ENCODE measurements at places on chromosomes 2 and 18.
A peak's percentile ranks its signal among the peaks of the same experiment; 100 is the strongest.

- DNase-seq, result peak; percentile 76
Observed at GRCh38 chr2:191202881-191203397, 42.3 kb upstream of the MYO1B start.

- peak; percentile 87 for DNase-seq
Observed at GRCh38 chr2:165293440-165294420, 54.5 kb downstream of the SCN2A start.

GRCh38 chr18:11849841-11850634 is 1.2 kb upstream of the CHMP1B start:
- DNase-seq, result peak; percentile 96

- DNase-seq, result no peak
Observed at GRCh38 chr2:200422071-200422470, 87.8 kb downstream of the KCTD18 start.

DNA sequence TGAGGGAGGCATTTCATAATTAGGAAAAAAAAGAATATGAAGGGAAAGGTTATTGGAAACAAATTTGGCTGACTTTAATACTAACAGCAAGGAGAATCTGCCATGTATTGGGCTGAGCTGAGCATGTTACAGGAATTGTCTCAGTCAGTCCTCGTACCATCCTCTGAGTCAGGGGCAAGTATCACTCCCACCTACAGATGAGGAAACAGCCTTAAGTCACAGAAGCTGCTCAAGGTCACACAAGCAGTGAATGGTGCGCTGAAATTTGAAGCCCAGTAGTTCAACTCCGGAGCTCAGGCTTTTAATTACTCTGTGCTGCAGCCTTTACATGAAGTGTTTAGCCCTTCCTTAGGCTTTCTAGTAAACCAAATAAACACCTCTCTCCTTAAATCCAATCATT is 17.3 kb downstream of the PROKR1 start:
- DNase-seq, result no peak

GRCh38 chr2:98709535-98709934 is 21.4 kb downstream of the MGAT4A start:
- no peak for DNase-seq

- DNase-seq, result peak; percentile 96
Observed at GRCh38 chr2:70086838-70087701, at the start of gene PCBP1. TSS of gene PCBP1 (plus strand) at chr2:70087477. CDS start at chr2:70087744, 267 bp downstream.

- peak; percentile 11 for DNase-seq
Observed at GRCh38 chr2:15747603-15748471, 156.2 kb downstream of the DDX1 start.

- DNase-seq, result no peak
Observed at GRCh38 chr2:10536569-10537133, 88.5 kb upstream of the ODC1 start.

- DNase-seq, result no peak
Observed at GRCh38 chr2:19670303-19670702, 231.5 kb downstream of the TTC32 start.

- DNase-seq, result peak; percentile 26
Observed at GRCh38 chr18:58937887-58938267, 73.2 kb downstream of the ZNF532 start.

DNA sequence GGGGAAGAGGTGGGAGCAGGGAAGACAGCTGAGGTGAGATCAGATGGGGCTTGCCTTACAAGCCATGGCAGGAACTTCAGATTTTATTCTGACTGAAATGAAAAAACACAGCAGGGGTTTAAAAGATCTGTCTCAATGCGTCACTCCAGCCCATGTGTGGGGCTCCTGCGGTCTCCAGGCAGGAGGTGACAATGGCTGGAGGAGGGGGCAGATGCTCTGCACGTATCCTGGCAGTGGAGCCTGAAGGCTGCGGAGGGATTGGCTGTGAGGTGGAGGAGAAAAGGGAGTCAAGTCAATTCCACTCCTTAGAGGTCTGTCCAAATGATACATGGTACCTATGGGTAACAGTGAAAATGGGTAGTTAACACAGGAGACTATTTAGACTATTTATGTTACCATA is 40.5 kb upstream of the KIDINS220 start:
- no peak for DNase-seq

DNA sequence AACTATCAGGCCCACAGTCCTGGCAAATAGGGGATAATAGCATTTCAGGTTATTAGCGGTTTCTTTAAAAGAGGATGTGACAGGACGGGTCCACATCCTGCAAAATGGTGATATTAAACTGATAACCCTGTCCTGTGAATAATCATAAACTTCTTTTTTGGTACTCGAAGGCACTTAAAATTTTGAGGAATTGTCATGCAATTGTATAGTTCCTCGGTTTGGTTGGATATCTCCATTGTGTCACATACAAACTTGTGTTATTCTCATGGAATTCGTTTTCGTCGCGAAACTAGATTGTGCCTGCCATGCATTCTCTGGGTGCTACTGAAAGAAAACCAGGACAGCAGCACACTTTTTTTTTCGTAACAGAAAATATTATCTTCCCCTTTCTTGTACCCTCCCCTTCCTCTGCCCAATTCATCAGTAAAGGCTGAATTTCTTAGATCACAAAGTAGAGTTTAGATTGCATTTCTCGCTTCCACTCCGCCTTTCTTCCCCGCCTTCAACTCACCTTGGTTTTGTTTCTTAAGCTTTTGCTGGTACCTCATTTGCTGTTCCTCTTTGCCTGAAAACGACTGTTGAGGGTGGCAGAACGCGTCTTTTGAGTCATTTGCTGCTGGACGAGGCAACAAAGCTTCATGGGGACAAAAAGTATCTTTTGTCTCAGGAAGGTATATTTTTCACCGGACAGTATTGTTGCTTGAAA is 1.3 kb downstream of the CERS6 start:
- no peak for DNase-seq

- DNase-seq, result no peak
Observed at GRCh38 chr2:177595126-177595845, 202.7 kb downstream of the AGPS start.

DNA sequence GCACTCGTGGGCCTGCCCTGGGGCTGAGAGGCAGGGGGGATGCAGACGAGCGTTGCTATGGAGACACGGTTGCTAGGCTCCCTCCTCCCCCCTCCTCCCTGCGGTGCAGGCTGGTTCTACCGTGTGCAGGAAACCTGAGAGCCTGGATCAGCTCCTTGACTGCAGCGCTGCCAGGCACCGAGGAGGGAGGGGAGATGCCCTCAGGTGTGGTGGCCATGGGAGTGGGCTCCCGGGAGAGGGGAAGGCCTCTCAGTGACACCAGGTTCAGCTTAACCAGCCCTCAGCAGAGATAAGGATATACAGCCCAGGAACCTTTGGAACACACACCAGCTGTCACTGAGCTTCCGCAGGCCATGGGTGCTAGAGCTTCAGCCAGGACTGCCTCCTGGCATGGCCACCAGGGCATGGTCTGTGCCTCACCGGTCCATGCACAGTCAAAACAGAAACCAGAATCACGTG is 124.4 kb upstream of the PXDN start:
- no peak for DNase-seq

- peak; percentile 24 for DNase-seq
Observed at GRCh38 chr2:138632066-138632620, 130.6 kb downstream of the SPOPL start.

GRCh38 chr2:70861777-70862625 is 26.4 kb upstream of the CD207 start:
- DNase-seq, result peak; percentile 68

GRCh38 chr2:101827246-101827645 is 129.7 kb downstream of the MAP4K4 start:
- DNase-seq, result peak; percentile 92

DNA sequence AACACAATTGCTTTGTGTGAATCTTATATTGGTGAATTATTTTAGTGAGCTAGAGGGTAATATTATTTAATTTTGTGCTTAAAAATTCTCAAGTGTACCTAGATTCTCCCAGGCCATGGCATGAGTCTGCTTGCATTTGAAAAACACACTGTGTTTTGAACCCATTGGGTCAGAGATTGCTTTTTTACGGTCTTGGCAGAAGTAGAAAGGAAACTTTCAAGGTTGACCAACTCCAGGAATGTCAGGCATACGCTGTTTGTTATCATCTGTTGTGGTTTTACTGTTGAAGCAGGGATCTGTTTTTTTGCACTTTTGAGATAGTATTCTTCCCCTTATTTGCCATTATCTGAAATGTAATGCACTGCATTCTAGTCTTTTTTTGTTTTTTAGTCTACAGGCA is 377.4 kb downstream of the RPRM start:
- no peak for DNase-seq

DNA sequence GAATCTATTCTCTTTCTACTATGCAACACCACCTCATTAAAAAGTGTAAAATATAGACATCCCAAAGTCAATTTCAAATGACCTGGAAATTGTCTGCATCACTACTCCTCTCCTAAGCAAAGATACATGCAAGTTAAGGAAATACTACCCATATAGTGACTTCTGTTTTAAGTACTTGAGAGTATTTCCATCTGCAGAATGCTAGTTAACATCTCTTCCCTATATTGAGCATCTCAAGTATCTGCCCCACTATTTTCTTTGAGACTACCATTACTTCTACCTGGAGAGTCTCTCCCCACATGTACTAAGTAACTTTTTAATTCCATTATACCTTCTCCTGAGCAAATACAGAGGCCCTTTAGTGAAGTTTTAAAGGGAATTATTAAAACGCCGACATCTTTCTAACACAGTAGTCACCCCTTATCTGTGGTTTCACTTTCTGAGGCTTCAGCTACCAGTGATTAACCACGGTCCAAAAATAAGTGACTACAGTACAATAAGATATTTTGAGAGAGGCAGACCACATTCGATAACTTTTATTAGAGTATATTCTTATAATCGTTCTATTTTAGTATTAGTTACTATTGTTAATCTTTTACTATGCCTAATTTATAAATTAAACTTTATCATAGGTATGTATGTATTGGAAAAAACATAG is 21.8 kb downstream of the CWC22 start:
- DNase-seq, result no peak

DNA sequence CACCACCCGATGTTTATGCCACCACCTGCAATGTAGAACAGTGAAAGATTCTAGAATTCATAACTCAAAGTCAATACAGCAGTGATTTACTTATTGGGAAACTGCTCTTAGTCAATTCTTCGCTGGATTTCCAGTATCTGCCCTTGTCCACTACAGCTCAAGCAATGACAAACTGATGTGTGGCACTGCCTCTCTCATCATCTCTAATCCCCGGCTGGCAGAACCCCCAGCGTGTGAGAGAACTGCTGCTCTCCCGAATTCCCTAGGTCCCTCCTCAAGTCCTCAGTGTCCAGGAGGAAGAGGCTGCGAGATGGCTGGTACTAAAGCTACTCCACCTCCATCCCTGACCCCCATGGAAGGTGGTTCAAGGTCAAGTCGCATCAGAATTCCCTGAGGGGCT is 1.6 kb downstream of the TXNL4A start:
- DNase-seq, result no peak

- DNase-seq, result peak; percentile 86
Observed at GRCh38 chr2:118705032-118705431, 142.4 kb downstream of the EN1 start.

GRCh38 chr2:9336241-9336575 is 87.1 kb downstream of the ITGB1BP1 start:
- peak; percentile 19 for DNase-seq

DNA sequence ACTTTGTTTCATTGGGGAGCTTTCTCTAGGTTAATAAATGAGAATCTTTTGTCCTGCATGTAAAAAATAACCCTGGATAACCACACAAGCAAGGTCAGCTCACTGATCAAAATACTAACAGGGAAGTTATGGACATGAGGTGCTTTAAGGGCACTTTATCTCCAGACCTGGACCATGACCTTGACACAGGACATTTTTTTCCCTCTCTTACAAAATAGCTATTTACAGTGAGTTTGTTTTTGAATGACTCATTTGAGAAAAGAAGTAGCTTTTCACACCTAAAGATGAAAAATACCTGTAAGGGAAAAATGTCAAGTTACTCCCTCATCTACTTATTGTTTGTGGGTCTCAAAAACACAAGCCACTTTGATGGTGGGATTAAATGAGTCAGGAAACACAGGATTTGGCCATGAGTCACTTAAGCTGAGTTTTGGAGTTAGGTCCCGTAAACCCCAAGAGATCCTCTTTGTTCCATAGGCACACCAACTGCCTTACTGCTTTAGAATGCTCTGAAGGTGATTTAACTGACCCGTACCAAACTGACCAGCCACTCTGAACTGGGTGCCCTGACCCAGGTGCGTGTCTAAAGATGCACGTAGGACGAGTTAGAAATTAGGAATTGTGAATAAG is 479.3 kb upstream of the NXPH2 start:
- no peak for DNase-seq

DNA sequence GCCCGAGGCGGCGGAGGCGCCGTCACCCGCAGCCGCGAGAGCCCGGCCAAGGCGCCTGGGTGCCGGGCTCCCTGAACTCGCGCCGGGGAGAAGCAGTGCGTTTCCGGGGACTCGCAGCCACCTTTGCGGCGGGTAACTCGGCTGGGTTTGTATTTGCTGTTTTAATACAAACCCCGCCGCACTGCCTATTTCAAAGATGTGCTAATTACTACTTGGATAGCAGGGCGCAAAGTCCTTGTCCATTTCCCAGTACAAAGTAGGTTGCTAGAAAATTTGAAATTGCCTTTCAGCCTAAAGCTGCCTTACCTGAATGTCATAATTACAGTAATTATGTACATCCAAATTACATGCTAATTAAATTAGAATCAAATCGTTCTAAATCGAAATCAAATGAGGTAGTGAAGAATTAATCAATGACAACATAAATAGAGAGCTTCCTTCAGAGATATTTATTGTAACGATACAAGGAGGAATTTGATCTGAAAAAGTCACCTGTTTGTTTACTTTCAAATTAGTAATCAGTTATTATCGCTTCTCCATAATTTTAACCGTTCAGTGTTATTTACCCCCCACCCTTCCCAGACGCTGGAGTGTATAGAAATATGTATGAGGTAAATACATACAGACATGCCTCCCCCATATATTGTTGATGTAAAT is 8.1 kb downstream of the SP9 start:
- no peak for DNase-seq

GRCh38 chr2:56182420-56182819 is 1.4 kb upstream of the CCDC85A start:
- no peak for DNase-seq

GRCh38 chr2:175207741-175208438 is 26.4 kb upstream of the ATP5MC3 start:
- no peak for DNase-seq

- no peak for DNase-seq
Observed at GRCh38 chr2:170145191-170145590, 32.8 kb upstream of the MYO3B start.
